ENCODE measurements at places on chromosomes 3 and 15.

DNA sequence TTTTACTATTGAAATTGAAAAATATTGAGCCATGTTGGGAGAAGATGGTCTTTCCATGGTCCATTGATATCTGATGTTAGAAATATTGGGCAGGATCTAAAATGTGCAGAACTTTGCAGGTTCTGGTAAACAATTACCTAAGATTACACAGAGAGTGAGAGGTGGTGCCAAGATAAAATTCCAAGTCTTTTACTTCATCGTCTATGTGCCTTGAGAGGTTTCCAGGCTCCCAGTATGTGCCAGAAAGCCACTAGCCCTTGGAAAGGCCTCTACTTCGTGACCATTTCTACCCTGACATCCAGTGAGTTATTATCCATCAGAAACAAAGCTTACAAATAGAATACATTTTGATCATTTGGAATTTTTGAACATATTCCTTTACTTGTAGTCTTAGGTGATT lies 27.6 kb downstream of the CD200 start:
- DNase-seq = no peak

DNA sequence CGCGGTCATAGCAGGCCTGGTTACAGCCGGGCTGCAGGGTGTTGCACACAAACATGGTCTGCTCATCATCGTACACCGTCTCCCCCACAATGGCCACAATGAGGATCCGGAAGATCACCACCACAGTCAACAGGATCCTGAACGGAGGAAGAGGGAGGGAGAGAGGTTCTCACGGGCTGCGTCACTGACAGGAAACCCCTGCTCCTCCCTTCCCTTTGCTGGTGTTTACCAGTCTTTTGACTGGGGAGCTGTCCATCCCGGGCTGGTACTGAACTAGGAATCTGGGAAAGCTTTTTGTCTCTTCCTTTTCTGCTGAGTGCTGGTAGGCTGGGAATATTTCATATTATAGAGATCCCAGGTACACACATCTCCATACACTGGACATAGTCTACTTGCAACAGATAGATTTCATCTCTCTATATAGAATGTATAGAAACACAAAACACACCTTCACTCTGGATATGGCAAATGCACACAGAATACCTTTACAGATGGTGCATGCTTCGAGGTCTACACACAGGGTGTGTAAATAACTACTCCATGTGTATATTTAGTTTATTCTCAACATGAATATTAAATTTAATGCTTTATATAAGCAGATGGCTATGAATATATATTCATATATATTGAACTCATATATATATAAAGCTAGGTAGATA lies 1.4 kb downstream of the GJD2 start:
- DNase-seq = peak; percentile 66

DNA sequence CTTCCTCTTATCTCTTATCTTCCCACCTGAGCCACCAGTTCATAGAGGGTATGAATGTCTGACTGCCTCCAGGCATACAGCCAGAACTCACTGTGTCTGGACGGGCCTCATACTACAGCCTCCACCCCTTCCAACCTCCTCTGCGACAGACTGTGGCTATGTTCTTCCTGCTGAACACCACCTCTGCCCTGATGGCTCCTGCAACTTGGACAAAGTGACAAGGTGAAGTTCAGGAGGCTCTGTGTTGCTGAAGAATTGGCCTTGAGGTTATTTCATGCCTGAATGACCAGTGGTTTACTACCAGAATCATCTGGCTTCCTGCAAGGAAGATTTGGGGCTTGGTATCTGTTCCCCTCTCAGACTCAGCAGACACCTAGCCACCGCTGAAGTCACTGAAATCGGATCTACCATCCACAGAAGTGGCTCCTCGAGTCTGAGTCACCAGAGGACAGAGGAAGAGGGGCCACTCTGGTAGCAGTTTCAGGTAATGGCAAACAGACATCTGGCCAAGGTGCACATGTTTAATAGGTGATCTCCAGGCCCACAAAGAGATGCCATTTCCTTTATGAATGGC lies 14.2 kb upstream of the ULK3 start:
- DNase-seq = no peak

DNA sequence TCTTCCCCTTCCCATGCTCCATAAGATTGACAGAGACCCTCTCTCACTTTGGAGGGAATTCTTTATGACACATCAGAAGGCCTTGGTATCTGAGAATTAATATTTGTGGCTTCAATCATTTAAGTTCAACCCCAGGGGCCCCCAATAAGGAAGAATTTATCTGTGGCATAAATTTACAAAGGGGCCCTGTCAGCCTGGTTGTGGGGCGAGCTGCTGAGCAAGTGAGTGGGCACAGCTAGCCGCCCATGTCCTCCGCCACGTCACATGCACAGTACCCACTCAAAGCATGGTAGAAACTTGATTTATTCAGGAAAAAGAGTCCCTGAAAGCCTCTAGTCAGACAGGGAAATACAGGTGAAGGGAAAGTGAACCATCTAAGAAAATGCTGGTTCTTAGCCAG lies 13.3 kb downstream of the PLXNB1 start:
- DNase-seq = no peak

DNA sequence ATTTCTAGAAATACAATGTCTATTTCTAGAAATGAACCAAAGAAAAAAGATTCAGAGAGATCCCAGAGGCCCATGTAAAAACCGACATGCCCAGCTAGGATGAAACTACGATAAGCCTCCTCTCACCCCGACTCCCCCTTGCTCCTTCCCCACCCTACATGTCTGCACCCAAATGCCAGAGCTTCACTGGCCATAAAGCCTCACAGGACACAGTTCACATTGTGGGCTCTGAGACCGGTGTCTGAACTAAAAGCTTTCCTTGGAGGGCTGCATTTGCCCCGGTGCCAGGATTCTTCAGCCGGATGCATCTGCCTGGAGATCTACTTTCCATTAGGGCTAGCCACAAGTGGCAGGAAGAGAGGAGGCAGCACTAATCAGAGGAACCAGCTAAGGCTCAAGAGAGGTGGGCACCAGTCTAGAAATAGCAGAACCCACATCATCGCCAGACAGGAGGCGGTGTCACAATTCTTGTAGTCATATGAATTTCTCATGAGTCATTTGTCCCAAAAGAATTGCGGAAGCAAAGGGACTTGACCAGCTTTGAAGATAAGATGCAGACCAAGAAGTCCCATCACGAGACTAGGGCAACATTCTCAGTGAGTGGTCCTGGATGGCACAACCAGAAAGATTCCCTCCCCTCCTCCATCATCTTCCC lies 353.6 kb downstream of the NTRK3 start:
- DNase-seq = no peak

- DNase-seq = no peak
These were observed 39.3 kb downstream of the ADCY5 start for GRCh38 chr3:123409443-123410148.

GRCh38 chr3:31531452-31531991 lies 1.2 kb upstream of the STT3B start:
- DNase-seq = no peak

DNA sequence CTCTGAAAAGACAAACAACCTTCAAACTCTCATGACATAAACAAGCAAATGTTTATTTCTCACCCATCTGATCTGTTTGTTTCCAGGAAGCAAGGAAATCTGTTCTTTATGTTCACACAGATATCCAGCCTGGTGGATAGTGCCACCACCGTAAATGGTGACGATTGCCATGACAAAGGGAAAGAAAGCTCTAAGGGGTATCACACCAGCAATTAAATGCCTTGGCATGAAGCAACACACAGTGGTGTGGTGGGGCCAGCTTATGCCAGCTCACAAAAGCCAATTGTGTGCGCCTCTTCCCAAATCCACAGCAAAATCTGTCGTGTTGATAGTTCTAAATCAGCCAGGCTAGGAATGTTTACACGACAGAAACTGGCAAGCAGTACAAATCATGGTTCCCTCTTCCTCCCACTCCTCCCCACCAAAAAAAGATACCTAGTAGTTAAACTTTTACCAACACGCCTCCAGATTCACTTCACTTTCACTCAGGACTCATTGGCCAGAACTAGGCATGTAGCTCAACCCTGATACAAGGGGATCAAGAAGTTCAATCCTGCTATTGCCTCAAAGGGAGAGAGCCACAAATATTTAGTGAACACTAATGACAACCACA lies 189.2 kb upstream of the SLCO3A1 start:
- no peak for DNase-seq

All from RWPE1 (cell line).